ENCODE measurements at places on chromosomes 4 and X.
A peak's percentile ranks its signal among the peaks of the same experiment; 100 is the strongest.

DNA sequence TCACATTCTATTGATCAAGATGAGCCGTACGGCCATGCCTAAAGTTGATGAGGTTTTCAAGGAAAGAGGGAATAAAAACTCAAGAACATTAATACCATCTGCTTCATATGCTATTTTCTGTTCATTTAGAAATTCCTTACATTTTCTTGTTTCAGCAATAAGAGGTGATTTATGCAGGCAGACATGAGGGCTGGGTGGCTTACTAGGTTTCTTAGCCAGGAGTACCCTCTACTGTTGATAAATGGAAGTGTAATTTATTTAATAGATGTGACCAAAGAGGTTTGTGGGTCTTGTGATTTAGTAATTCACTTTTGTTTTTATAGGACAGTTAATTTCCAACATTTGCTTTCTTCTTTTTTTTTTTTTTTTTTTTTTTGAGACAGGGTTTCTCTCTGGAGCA, 6.4 kb upstream of the SMIM9 start:
- no peak for DNase-seq

DNA sequence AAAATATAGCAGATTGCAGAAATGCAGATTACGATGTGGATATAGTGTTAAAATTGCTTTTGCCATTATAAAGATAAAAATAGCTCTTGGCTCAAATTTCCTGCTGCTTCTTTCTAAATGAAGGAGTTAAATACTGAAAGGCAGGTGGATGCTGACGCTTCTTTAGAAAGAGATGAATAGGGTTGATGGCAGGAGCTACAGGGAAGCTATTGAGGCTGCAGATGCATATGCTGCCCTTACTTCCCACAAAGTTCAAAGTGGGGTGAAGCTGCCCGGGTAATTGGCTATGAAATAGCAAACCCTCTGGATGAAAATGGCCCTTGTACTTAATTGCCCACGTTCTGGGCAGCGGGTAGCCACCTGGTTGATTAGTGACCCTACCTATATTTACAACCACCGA, 379.5 kb downstream of the ZIC3 start:
- DNase-seq: no peak

DNA sequence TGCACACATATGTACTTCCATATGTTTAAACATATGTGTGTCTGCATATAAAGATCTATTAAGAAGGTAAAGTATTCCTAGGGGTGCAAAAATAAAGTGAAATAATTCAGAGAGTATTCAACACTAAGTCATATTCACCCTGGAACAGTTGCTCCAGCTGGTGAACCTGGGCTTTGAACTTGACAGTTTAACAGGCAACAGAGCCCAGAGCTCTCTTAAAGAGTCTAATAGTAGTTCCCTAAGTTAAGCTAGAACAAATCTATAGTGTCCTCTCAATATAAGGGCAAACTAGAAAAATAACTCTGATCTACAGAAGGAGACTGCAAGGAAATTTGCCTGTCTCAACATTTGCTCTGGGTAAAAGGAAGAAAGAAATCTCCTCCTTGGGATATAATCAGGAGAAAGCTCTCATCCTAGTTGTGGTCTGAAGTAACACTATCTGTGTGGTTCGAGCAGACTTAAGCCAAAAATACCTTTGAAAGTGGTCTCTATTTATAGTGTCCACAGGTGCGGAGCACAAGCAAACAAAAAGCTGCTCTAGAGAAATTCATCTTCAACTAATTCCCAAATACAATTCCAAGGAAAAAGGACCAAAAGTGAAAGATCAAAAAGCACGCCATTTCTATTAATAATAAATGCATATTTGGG, 29.9 kb downstream of the VEGFC start:
- no peak for DNase-seq

GRCh38 chr4:112531146-112531545, 15.2 kb upstream of the NEUROG2 start:
- no peak for DNase-seq

GRCh38 chr4:127211650-127212560, 420.9 kb upstream of the INTU start:
- DNase-seq: no peak

DNA sequence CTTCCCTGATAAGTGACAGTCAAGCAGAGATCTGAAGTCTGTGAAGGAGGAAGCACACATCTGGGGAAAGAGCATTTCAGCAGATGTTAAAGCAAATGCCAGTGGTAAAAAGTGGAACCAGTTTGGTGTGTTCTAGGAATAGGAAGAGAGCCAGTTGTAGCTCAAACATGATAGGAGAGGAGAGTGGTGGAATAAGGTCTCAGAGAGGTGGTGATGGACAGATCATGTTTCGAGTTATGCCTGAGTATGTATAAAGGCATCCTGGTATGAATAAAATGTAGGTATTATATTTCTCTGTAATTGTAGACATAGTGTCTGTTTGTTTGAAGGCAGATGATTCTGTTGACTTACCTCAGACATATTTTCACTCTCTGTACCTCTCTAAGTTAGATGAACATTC, 89.1 kb downstream of the LARP7 start:
- DNase-seq: no peak

GRCh38 chr4:42104521-42104920, 47.9 kb downstream of the BEND4 start:
- DNase-seq: no peak

DNA sequence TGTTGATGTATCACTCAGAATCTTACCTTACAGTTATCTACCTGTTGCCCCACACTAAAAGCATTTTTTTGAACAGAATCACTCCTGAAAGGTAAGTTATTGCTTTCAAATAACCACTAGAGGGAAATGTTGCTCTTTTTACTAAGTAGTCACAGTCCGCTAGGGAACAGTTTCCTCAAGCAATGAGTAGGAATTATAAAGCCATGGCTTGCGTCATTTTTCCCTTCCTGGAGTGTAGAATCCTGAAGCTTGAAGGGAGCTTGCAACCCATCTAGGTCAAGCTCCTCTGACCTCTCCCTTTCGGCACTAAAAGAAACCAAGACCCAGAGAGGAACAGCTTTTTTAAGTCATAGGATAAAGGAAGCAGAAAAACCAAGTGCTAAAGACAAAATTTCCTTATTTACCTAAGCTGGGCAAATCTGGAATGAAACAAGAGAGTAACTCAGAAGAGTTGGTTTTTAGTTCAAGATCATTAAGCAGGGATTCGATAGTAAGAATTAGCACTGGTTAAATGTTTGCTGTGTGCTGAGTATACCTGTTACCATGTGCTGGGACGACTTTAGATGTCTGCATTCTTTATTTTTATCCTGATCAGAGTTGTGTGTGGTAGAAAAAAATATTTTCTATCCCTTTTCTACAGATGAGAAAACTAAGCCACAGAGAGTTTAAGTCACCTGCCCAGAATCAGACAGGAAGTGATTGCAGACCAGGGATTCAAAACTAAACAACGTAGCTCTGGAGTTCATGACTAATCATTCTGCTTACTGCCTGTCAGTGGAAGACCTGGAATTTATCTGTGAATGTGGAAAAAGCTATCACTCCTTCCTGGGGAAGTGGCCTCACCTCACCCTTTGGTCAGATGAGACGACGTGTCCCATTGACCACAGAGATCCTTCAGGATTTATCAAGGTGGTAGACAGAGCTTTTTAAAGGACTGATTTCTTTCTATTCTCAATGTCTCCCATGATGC, 631.5 kb downstream of the RAB28 start:
- peak; percentile 63 for DNase-seq

DNA sequence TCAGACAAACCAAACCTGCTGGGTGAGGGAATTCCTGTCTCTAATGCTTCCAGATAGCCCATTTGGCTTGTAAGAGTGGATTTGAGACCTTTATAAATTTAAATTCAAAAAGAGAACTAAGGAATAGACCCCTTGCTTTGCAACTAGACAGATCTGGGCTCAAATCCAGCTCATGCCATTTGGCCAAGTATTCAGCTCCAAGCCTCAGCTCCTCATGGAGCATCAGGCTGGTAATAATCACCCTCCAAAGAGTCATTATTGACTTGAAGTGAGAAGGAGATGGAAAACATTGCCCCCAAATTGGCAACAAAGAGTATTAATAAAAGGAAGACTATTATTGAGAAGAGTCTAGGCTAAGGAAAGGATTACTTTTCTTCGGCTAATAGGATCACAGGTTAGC, 134.7 kb downstream of the PDE5A start:
- DNase-seq: no peak

- no peak for DNase-seq
Observed at GRCh38 chr4:86896596-86896995, 4.4 kb upstream of the C4orf36 start.

GRCh38 chrX:38515291-38515690, 46.1 kb upstream of the TSPAN7 start:
- DNase-seq: no peak

DNA sequence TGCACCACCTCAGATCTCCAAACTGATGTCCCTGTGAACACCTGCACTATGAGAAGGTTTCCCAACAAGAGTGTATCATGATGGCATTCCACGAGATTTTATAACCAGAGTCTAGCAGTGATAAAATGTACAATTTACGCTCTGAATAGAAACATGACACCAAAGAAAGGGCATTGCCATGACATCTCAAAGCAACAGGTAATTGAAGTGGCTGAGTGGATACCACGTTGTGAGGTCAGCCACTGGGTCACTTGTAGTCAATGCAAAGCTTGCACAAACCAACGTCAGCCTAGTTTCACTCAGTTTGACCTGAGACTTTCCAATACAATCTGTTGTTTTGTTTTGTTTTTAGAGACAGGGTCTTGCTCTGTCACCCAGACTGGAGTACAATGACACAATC, 15.0 kb upstream of the SLC25A5 start:
- no peak for DNase-seq

- DNase-seq: no peak
Observed at GRCh38 chr4:55367084-55367722, 21.2 kb downstream of the SRD5A3 start.

DNA sequence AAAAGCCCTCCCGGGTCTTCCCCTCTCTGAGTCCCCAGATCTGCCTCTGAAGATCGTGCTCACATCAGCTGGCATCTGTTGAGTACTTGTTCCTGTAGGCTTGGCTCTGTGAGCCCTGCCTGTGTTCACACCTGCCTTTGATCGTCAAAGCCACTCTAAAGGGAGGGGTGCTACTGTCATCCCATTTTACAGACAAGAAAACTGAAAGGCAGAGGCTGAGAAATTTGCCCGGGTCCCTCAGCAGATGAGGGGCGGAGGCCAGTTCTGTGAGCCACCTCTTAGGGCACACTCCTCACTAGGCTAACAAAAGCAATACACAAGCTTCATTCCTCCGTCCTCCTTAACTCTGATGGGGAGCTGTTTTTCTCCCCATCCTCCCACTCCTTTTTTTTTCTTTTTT, 655 bp downstream of the CYTL1 start:
- DNase-seq: no peak

- DNase-seq: no peak
Observed at GRCh38 chr4:108382751-108383150, 214.0 kb upstream of the LEF1 start.

- DNase-seq: no peak
Observed at GRCh38 chrX:433771-434170, 47.1 kb upstream of the PPP2R3B start.

DNA sequence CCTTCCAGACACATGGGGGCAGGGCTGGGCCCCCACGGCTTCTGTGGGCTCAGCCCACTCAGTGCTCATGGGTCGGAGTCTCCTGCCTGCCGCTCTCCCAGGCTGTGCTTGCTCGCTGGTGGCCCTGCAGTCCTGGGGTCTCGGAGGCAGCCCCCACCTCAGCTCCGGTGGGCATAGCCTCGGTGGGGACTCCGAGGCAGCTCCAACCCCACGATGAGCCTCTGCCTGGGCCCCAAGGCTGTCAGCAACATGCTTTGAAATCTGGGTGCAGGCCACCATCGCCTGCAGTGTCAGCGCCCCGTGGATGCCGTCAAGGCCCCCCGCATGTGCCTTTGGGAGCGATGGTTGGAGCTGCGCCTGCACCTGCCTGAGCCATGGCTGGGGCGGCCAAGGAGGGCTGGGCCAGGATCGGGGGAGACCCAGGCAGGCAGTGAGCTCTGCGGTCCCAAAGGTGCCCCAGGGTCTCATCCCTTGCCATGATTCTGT, 30.2 kb upstream of the SPON2 start:
- DNase-seq: no peak

DNA sequence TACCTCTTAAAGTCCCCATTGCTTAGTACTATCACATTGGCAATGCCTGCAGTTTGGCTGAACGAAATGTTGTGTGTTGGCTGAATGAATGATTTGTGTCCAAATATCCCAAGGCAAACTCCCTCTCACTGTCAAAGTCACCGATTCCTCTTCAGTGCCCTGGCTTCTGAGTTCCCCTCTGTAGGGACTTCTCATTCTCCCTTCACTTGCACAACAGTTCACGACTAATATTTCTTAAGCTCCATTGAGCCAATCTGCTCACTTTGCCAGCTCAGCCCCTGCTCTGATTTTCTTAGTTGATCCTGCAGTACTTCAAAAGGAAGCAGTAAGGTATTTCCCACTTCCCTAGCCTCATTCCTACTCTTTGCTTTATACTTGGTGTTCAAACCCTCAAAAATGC, 21.9 kb upstream of the PACRGL start:
- DNase-seq: no peak

GRCh38 chr4:5955201-5955821, 62.4 kb upstream of the CRMP1 start:
- DNase-seq: no peak

DNA sequence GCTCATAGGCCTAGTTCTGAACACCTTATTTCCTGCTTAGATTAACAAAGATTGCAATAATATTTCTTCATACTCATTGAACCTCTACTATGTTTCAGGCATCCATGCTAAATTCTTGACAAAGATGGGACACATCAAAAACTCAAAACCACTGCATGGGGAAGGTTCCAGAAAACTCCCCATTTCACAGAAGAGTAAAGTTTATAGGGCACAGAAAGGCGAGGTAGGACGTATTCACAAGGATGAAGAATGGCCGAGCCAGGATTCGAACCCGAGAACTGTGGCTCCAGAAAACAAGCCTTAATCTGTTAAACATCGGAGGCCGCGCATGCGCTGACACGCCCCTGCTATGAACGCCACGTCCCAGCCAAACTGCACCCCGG, 688 bp downstream of the UXT start:
- DNase-seq: no peak

DNA sequence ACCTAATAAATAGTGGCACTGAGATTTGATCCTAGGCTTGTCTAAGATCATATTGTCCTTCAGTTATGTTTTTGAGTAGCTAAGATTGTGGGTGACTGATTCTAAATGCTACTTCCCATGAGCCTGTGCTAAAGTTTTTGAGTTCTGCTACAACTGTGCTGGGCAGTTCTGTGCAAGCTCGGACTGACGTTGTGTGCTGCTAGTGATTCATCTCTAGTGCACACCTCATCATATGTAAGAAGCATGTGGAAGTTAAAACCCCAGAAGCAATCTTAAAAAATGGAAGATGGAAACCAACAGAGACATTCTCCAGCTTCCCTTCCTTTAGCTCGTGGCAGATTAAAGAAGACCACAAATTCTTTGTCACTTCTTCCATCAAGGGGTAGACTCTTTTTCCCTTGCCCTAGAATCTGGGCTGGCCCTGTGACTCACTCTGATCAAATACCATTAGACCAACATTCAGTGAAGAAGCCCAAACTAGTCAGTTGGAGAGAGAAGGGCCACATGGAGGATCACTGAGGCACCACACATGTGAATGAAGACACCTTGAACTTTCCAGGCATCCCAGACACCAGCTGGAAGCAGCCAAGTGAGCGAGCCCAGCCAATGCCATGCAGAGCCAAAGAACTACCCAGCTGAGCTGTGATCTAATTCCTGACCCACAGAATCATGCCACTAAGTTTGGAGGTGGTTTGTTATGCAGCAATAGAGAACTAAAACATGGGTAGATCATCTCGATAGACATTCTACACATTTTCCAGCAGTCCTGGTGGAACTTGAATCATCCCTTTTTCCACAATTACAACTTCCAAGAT, 16.8 kb downstream of the ARHGAP6 start:
- DNase-seq: no peak

All from iPS DF 19.7 (cell line).